8988T (cell line): ENCODE measurements at places on chromosomes 2 and 18.

GRCh38 chr2:45332094-45332493 lies 279.0 kb downstream of the SRBD1 start:
- no peak for DNase-seq

DNA sequence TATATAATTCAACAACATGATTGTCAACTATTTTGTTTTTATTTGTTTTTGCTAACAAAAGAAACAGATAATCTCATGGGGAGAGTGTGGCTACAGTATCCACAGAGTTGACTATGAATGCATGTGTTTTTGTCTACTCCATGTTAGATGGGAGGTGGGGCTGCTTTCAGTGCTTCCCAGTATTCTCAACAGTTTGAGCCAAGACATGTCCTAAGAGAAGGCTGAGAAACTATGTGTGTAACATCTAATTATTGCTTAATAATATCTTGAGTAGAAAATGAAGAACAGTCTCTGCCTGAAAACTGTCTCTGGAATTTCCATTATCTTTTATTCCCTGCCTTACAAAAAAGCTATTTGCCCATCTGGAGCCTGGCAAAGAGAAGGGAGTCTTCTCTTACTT lies 178.8 kb upstream of the MMADHC start:
- DNase-seq: no peak

GRCh38 chr2:205461169-205461568 lies 221.1 kb upstream of the NRP2 start:
- DNase-seq: no peak

DNA sequence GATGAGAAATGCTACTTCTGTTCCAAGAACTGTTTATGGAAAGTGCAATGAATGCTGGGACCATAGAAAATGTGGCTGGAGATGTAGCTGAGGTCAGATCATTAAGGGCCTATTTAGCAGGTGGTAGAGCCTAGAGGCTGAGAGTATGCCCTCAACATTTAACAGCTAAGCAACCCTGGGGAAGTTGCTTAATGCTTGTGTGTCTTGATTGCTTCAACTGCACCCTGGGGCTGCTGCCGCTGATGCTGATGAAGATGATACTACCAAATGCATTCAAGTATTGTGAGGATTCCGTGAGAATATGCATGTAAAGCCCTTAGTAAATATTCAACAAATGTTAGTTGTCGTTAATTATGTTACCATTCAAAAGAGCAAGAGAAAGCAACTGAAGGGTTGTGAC lies 273.2 kb downstream of the BCL11A start:
- no peak for DNase-seq

DNA sequence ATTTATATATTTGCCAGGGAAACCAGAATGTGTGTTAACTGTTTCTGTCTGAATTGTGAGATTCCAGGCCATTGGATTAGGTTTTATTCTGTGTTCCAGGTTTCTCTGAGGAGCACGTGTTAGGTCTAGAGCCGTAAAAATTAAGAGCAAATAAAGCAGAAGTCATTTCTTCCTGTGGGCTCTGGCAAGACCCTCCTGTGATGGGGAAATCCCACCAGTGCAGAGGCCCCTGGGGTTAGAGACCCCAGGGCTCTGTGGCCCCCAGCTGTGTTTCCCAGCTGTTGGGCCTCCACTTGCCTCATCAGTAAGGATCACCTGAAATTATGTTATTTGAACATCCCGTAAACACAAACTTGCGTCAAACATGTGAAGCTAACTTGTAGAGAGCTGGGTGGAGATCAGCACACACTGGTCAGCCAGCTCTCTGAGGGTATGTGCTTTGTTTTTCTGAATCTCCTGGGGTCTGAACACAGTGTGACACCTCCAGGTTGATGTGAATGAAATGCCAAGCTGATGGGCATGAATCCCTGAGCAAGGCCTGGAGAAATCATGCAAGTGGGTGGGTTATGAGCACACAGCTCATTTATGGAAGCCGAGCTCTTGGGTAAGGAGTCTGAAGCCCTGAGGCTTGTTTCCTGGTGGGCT lies 50.3 kb downstream of the HK2 start:
- DNase-seq: no peak

GRCh38 chr2:190997526-190998113 lies 16.4 kb downstream of the STAT1 start:
- no peak for DNase-seq

GRCh38 chr2:221490506-221491060 lies 81.5 kb downstream of the EPHA4 start:
- no peak for DNase-seq

DNA sequence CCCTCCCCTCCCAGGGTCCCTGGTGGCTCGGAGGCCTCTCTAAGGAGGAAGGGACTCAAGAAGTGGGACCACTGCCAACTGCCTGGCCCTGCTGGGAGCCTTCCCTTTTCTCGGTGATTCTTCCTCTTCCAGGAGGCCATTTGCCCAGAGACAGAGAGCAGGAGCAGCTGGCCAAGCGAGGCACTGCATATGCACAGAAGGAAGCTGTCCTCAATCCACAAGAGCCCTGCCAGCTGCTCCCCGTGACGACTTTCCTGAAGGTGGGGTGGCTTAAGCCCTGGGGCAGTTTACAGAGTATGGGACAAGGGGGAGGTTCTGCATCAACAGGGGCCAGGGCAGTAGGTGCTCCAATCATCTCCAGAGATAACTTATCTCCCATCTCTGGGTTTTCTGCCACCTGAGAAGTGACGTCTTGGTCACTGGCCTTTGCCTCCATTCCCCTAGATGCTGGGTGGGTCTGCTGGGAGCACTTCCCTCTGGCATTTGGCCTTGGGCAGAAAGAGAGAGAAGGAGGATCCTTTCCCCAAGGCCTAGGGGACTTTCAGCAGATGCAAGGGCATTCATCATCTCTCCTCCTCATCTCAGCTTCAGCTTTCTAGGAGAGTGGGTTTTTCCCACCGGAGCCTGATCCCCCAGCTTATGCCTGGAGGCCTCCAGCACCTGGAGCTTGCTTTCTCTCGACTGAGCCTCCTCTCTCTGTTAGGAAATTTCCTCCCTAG lies 28.5 kb downstream of the CIB4 start:
- DNase-seq: no peak

- no peak for DNase-seq
These were observed 89.6 kb downstream of the MAP4K4 start for GRCh38 chr2:101787097-101787496.

GRCh38 chr2:164114937-164115336 lies 379.1 kb upstream of the FIGN start:
- no peak for DNase-seq

GRCh38 chr18:26215247-26215970 lies 10.8 kb upstream of the TAF4B start:
- DNase-seq: no peak
